ENCODE measurements at places on chromosomes 6 and 20.

DNA sequence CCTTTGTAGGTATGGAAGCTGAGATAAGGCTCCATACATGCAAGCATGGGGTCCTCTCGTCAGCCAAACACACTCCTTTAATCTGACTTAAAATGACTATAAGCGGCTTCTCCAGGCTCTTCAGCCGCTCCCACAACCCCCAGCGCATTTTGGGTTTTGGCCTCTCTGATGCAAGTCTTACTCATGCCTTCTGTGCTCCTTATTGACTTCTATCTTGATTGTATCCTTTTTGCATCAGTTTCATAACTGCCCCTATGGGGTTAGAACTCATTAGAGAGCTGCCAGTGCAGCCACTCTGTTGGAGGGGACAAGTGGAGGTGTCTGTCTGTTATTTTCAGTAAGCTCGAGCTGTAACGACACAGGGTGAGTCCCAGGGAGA lies 70.1 kb upstream of the TAB2 start:
- no peak for DNase-seq

DNA sequence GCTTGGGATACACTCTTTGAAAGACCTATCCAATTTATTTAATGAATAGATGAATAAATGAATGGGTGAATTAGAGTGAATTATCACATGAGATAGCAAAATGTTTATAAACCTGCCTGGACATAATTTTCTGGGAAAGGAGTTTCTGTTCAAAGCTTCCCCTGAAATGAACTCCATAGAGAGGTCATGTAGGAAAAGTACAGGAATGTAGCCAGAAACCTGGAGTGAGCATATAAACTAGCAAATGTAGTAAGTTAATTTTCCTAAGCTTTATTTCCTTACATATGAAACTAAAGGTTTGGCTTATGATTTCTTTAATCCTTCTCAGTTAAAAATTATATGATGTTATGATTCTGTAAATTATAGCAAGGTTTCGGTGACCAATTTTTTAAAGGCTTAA lies 380.3 kb upstream of the RSPO3 start:
- DNase-seq = no peak

GRCh38 chr6:135251498-135252441 lies 70.7 kb downstream of the MYB start:
- DNase-seq = no peak

GRCh38 chr6:18676548-18676947 lies 289.4 kb downstream of the RNF144B start:
- DNase-seq = no peak

DNA sequence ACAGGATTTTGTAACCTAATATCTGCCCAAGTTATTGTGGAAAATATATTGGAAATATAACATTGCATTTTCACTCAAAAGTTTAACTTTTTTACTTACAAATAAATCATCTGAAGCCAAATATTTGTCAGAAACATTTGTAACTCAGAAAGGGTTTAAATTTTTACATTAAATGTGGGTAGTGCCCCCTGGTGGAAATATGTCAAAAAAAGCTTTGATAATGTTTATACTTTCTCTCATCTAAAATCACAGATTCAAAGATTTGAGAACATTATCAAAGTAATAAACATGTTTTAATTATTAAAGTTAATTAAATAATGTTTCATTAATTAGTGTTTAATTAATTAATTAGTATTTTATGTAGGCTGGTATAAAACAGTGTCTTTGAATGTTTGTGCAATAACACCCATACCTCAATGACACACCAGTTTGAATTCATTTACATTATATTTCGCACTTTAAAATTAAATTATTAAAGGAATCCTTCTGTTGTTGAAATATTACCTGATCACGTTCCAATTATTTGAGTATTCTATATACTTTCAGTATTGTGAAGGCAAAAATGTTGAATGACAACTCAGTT lies 320.1 kb upstream of the FKBP1C start:
- no peak for DNase-seq

DNA sequence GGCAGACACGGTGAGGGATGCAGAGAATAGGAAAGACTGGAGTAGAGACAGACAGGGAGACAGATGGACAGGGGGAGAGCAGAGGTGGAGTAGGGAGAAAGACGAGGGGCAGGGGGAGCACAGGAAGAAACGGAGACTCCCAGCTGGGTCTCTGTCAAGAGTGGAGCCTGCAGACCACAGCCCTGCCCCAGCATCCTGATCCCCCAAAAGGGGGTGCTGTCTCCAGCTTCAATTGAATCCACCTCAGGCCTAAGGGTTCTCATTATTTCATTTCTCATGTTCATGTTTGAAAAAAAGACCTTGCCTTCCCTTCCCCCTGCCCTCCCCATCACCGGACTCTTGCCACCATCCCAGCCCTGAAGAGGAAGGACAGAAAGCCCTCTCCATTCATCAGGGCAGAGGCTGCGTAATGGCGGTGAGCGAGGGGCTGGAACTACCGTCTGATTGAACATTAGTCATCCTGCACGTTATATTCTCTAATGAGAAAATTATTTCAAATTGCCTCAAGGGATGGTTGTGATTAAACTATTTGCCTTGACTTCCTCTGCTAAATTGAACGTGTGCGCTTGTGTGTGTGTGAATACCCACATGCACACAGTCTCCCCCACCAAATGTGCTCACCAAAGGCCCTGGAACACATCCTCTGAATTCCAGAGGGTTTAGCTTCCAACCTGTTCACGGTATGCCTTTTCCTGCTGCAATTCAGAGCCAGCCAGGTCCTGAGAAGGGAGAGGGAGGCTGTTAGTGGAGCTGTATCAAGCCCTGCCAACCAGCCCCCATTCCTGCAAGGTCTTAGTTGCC lies 98.3 kb downstream of the CDC5L start:
- DNase-seq = no peak

DNA sequence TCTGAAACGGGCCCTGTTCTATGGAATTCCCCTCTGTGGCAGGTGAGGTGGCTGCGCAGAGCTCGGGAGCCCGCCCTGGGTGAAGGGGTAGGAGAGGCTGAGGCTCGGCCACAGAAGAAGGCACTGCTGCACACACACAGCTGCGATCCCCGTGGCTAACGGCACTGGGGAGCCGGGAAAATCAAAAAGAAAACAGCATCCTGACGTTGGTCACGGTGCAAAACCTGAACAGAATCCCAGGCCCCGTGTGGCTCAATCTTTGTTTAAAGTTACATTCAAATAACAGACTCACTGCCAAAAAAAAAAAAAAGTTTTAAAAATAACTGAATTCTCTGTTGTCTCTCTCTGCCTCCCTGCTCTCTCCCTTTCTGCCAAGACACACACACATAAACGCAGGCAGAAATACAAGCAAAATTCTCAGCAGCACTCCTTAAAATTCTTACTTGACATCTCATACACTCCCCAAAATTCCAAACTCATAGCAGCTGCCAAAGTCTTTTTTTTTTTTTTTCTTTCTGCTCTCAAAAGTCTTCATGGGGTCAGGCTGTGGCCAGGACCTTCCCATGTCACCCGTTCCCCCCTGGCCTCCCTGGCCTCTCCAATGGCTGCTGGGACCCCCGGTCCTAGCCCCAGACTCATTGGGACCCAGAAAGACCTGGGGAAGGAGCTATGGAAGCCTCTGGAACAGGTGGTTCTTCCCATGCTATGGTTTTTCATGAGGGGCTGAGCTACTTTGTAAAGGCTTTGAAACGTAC lies 248.8 kb downstream of the TTLL2 start:
- DNase-seq = no peak

DNA sequence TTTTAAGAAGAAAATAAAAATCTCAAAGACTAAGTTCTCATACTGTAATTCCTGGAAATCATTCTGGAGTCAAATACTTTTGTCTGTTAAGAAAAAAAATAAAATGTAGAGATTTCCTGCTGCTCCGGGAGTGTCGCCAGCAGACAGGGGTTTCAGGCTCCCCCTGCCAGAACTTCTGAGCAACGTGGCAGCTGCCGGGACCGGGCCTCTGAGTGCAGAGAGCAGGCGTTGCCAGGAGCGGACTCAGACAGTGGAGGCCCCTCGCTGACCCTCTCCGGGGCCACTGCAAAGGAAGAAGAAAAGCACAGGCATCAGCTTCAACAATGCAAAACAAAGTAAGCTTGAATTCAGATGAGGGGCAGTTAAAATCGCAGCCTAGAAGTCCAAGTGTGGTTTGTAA lies 95.5 kb downstream of the THBS2 start:
- DNase-seq = no peak

GRCh38 chr20:40915756-40916155 lies 112.9 kb upstream of the TOP1 start:
- no peak for DNase-seq

- DNase-seq = peak; percentile 63
Observed at GRCh38 chr6:158938811-158939254, 61.2 kb downstream of the RSPH3 start.
